AG08396 (cell line): ENCODE measurements at places on chromosomes 3 and 15.
A peak's percentile ranks its signal among the peaks of the same experiment; 100 is the strongest.

GRCh38 chr3:53166781-53167291 is 5.8 kb downstream of the PRKCD start:
- DNase-seq: peak; percentile 92

- no peak for DNase-seq
These were observed 222.1 kb downstream of the THSD4 start for GRCh38 chr15:71337197-71337845.

DNA sequence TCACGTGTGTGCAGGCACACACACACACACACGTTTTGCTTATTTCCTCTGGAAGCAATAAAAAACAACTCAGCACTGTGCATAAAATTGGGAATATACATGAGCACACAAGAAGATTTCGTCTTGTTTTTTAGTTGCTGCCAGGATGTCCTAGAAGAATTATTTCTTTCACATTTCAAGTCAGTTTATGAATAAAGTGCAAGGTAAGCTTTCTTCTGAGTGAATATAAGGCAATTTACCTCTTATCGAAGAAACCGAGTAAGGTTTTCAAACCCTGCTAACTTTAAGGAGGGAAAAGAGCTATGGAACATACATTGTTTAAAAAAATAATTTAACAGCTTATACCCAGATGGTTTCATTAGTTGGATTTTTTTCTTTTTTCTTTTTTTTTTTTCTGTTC is 855.4 kb upstream of the NR2F2 start:
- DNase-seq: no peak

DNA sequence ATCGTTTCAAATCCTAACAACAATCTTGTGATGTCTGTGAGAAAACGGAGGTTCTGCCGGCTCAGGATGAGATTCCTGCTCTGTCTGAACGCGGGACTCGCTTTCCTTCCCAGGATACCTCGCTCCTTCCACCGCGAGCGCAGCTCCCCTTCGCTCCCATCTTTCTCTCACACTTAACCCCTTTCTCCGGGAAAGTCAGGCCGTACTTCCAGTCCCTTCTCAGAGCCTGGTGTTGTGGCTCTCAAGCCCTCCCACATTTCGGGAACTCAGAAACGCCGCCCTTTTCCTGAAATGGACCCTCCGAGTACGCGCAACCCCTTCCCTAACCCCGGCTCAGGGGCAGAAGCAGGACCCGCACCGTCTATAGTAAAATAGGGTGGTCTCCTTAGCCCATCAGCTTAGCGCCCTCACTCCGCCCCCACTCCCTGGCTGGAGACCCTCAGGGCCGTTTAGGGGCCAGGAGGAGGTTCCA is 378 bp upstream of the FEM1B start:
- peak; percentile 38 for DNase-seq

- DNase-seq: peak; percentile 22
These were observed 60.4 kb upstream of the RBM5 start for GRCh38 chr3:50028346-50028745.

GRCh38 chr15:35107122-35107521 is 22.0 kb upstream of the NANOGP8 start:
- peak; percentile 48 for DNase-seq

- no peak for DNase-seq
These were observed 150.8 kb downstream of the MEGF11 start for GRCh38 chr15:66102563-66103292.
